ENCODE measurements at places on chromosomes 11 and 22. TPM values are rescaled to one million over a fixed set of nuclear protein-coding genes. Genes with fewer than 3 reads are reported as not detected.

Gene RAC2
- 30.7 TPM for total RNA-seq

Gene APOA1
- not detected for total RNA-seq

Gene PLEKHB1
- total RNA-seq = 0.47 TPM

Gene DERL3
- 0.32 TPM for total RNA-seq

Gene CBLIF
- total RNA-seq = not detected

Gene TMPRSS4
- not detected for total RNA-seq

Gene BIK
- not detected for total RNA-seq

Gene BAIAP2L2
- not detected for total RNA-seq

Gene ACRV1
- total RNA-seq = not detected

Gene HBD
- total RNA-seq = not detected

Gene RBMXL2
- not detected for total RNA-seq

Gene OR5B21
- not detected for total RNA-seq

Gene TRIM51
- not detected for total RNA-seq

Gene ISX
- total RNA-seq = not detected

Gene CTSW
- not detected for total RNA-seq

Gene GRK3
- not detected for total RNA-seq

Gene PDE2A
- 0.28 TPM for total RNA-seq

Gene PTPN5
- total RNA-seq = not detected

Gene YAP1
- total RNA-seq = 159 TPM

Gene ZNF214
- 1.3 TPM for total RNA-seq

Gene YPEL4
- not detected for total RNA-seq

Gene PKP3
- total RNA-seq = 2.9 TPM

Gene OR52N4
- total RNA-seq = not detected

Gene KBTBD3
- 4.6 TPM for total RNA-seq

Gene SIDT2
- total RNA-seq = 58.9 TPM

Gene ROBO3
- total RNA-seq = 3.6 TPM

Gene FGF4
- total RNA-seq = not detected

Gene SLC17A6
- total RNA-seq = not detected

Gene NAALADL1
- total RNA-seq = not detected

Gene NEFH
- not detected for total RNA-seq

Gene CRYBB2
- total RNA-seq = 0.51 TPM

Gene B4GALNT4
- 8.7 TPM for total RNA-seq

Gene SCN3B
- total RNA-seq = not detected

Gene GLYATL2
- total RNA-seq = not detected

Gene SUSD2
- 0.17 TPM for total RNA-seq

Gene BATF2
- total RNA-seq = 0.26 TPM

Gene TEX54
- not detected for total RNA-seq

Gene DBX1
- total RNA-seq = not detected

Gene MRGPRE
- total RNA-seq = not detected

Gene SLC6A5
- not detected for total RNA-seq

Gene MAJIN
- total RNA-seq = not detected

Gene APOBEC3H
- not detected for total RNA-seq

Gene ZPR1
- 71.8 TPM for total RNA-seq

Gene FERMT3
- 1.4 TPM for total RNA-seq

Gene TRIM48
- not detected for total RNA-seq

Gene FAM83F
- total RNA-seq = not detected

Gene MOGAT2
- not detected for total RNA-seq

Gene HIC2
- total RNA-seq = 2.1 TPM

Gene MB
- total RNA-seq = not detected

Gene FXYD2
- total RNA-seq = not detected

Gene OR2AG1
- not detected for total RNA-seq

Gene HPS4
- 22.0 TPM for total RNA-seq
